ENCODE measurements at places on chromosomes 11 and 22.
A peak's percentile ranks its signal among the peaks of the same experiment; 100 is the strongest.

- no peak for DNase-seq
Observed at GRCh38 chr22:22855617-22856308, 31.9 kb upstream of the IGLL5 start.

DNA sequence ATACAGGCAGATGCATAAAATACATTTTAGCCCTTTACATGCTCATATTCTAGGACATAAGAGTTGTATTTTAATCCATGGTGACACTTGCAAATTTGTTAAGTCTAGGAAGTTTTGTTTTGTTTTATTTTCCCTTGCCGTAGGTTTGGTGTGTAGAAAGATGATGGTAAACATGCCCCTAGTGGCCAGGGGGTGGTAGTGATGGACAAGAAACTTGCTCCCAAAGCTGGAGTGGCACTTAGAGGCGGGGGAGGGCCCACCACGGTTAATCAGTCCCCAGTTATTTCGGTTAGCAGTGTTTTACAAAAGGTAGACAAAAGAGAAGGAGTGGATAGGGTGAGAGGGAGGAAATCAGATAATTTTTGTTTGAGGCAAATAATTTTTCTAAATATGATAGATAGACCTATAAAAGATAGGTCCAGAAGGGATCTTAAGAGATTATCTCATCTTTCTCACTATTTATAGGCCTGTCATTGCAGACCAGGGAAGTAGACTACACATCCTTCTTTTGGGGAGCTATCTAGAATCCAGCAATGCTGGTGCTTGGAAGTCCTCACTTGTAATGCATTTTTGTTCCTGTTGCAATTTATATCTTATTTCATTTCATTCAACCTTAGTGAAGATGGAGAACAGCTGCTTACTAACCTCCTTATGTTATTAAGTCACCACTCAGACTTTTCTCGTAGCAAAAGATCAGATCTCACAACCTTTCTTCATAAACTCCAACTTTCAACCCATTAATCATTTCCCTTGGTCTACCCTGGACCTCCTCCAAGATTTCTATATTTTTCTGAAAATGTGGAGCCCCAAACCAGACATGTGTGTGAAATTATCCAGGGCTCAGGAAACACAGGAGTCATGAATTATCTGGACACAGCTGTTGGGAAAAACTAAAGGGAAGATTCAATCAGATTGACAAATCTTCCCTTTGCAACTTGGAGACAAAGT, 5.9 kb upstream of the BDNF start:
- no peak for DNase-seq

DNA sequence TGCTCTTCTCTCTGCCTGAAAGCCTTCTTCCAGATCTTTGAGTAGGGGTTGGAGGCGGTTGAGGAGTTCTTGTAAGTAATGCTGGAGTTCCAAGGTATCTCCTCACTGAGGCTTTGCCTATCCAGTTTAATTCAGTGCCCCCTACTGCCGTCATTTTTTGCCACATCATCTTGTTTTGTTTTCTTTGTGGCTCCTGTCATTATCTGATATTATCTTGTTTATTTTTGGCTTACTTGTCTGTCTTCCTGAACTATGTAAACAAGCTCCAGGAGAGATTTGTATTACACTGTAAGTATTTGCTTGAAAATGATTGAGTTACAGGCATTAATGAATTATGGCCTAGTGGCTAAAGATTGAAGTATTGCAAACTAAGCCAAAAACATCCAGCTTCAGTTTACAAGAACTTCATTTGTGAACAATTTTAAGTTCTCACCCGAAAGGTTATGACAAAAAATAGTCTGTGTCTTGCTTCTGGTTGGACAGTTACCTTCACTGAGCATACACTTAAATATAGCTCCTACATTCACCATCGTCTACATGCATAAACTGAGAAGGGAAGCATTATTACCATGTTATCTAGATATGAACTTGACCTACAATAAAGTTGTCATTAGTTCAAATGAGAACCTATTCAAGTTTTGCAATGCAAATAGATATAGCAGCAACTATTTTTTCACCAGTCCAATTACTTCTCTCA, 154.8 kb downstream of the ARHGAP42 start:
- no peak for DNase-seq

DNA sequence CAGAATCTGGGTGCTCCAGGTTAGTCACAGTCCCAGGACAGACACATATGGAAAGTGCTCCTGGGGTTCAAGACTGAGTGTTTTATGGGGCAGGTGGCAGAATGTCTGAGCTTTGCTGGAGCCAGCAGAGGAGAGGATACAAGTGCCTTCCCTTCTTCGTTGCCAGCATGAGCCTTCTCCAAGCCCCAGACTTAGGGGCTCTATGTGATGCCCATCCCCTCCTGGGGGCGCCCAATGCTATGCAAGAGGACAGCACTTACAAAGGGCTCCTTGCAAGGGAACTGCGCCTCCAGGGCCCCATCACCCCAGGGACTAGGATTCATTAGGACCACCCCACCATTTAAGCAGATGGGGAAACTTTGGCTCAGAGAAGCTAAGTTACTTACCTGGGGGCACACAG, 581.9 kb downstream of the BUD13 start:
- no peak for DNase-seq

DNA sequence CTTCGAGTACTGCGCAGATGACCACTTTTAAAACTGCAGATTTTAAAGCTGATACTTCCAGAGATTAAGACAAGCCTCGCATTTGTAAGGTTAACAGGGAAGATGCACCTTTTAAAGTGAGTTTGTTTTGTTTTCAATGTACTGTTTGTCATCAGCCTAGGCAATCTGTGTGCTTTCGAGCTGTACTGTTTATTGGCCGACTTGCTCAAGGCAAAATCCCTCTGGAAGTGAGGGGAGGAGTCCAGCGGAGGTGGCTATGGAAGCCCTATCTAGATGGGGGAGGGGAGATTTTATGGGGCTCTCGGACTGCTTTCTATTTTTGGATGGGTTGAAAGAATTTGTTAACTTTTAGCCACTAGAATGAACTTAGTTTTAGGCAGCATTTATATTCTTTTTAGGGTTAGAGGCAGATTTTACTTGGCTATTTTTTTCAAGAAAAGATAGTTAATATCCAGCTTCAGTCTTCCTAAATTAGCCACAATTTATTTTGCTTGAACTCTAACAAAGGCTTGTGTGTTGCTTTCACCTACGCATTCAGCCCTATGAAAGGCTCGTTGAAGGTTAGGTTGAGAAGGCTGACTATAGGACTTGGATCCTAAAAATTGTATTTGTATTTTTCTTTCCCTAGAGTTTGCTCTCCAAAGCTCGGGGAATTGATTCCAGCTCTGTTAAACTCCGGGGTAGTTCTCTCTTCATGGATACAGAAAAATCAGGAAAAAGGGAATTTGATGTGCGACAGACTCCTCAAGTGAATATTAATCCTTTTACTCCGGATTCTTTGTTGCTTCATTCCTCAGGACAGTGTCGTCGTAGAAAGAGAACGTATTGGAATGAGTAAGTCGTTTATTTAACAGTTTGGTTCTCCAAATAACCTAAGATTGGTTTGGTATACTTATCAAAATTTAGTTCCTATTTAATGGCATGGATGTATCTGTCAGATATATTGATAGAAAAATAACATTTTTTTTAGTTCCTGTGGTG, 2.1 kb downstream of the WEE1 start:
- DNase-seq: no peak

- no peak for DNase-seq
Observed at GRCh38 chr22:45039133-45039532, 29.3 kb upstream of the PHF21B start.

DNA sequence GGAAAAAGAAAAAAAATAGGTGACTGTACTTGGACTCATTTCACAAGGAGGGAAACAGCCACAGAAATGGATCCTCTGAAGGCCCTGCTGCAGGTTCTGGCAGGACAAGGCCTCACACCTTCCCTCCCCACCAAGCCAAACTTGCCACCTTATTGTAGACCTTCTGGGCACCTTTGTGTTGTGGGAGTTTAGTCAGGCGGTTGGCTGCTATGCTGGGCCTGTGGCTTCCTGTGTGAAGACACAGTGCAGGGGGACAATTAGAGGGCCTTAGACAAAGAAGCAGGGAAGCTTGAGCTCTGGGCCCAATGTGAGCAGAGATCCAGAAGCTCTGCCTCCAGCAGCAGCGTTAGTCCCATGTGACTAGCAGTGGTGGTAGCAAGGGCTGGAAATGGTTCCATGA, 4.2 kb downstream of the RAB1B start:
- no peak for DNase-seq

- DNase-seq: no peak
Observed at GRCh38 chr11:96079691-96080090, 155.8 kb upstream of the MTMR2 start.

GRCh38 chr11:109986488-109986887, 106.7 kb upstream of the ZC3H12C start:
- DNase-seq: no peak

DNA sequence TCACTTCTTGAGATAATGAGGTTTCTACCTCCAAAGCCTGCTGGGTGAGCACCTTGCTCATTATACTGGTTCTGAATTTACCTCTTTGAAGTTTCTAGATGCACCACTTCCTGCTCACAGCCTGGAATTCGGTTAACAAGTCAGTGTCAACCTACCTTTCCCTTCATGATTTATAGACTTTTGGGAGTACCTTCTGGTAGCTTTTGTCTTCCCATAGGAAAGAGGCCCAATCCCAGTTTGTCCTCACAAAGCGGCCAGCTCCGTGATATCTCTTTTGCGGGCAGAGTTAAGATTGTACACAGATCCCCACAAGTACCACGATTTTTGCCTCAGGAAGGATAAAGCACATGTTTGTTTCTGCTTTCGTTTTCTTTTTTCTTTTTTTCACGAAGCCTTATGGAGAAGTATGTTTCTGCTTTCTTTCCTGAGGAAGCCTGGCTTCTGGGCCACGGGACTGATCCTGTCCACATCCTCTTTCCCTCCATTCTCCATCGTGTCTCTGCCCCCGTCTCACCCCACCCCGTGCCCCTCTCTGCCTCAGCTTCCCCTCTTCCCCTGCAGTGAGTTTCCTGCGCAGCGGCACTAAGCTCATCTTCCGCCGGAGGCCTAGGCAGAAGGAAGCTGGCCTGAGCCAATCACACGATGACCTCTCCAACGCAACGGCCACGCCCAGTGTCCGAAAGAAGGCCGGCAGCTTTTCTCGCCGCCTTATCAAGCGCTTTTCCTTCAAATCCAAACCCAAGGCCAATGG, 5.7 kb upstream of the HINFP start:
- DNase-seq: no peak

DNA sequence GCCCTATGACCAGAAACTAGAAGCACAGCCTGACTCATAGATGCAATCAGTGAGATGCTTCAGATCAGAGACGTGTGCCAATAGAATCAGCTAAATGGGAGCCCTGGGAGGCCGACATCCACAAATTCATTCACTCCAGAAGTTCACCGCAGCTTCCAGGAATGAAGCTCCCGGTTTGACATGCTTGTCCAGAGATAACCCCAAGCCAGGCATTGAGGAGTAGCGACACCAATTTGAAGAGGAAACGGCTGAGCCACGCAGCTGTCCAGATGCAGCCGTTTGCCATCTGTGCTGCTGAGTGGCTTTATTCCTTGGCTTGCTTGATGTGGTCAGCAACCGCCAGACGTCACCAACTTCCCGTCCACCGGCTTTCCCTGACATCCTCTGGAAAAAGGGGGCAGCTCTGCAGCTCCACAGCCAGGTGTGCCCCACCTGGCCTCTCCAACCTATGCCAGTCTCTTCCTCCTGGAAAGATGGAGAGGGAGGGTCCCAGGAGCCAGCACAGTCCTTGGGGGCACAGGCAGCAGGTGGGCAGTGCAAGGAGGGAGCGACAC, 123.9 kb upstream of the OPCML start:
- no peak for DNase-seq

- DNase-seq: no peak
Observed at GRCh38 chr11:2940147-2940920, 11.1 kb upstream of the PHLDA2 start.

DNA sequence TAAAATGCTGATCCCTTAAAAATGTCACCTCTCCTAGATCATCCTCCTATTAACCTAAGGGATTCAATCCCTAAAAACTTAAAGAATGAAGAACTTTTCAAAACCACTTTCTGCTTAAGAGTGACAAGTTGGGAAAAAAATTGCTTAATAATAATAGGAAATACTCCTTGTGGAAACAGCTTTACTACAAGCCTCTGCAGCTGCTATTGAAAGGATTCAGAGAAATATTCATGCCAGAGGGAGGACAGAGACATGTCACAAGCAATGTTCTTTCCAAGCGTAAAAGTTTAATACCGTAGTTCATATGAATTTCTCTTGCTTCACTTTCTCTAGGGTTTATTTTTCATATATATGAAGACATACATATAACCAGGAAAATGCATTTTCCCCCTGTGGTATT, 98.2 kb downstream of the ARHGAP20 start:
- no peak for DNase-seq

GRCh38 chr11:60985991-60986915, 14.8 kb downstream of the CD6 start:
- peak; percentile 87 for DNase-seq

DNA sequence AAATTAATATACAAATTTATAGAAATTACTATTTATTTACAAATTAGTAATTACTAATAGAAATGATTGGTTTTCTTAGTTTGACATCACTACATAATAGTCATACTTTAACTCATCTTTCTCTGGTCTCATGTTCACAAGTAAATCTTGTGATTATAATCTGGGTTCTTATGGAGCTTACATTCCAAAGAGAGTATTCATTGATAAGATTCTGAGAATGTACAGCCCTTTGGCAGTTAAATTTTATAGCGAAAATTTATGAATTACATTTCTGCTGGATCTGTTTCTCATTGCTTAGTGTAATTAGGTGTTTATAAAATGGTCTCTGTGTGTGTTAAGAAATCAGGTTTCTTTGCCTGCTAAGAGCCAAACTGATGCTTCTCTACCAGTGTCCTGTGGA, 175.2 kb downstream of the TMEM135 start:
- DNase-seq: no peak

- DNase-seq: no peak
Observed at GRCh38 chr11:67699521-67699920, 25.1 kb upstream of the ALDH3B2 start.

GRCh38 chr22:49699928-49700498, 127.7 kb downstream of the BRD1 start:
- no peak for DNase-seq

DNA sequence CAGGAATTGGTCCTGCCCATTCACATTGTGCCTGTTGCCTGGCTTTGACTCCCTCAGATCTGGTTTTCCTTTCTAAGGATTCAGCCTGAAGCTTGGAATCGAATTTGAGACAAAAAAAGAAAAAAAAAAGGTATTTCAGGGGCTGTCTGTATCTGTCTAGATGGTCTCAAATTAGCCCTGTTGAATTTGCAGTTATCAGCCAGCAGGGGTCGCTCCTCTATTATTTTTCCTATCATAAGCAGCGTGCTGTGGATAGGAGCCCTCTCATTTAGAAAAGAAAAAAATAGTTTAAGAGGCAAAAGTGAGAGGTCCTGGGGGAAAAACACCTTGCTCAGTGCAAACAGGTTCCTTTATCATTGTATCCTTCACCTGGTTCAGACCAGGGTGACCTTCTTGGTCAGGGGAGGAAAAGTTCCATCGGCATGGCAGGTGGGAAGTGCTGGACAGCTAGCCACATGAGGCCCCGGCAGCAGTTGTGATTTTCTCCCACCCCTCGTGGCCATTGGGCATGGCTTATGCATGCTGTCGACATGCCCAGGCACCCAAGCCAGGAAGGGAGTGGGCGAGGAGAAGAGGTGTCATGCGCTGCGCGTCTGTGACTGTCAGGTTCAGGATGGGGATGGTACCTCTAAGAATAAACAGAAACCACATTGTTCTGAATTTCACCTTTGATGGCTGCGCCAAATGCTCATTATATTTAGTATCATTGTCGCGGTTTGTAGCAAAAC, 13.1 kb downstream of the OR5AK2 start:
- no peak for DNase-seq

Measured in activated naive CD4-positive, alpha-beta T cell (primary cell).